ENCODE measurements at places on chromosomes 13 and 19. TPM values are rescaled to one million over a fixed set of nuclear protein-coding genes. Genes with fewer than 3 reads are reported as not detected.

Gene PRTN3
- total RNA-seq: 0.26 TPM

Gene IGFL3
- total RNA-seq: not detected

Gene PLK5
- total RNA-seq: 0.37 TPM

Gene MYH14
- 15.5 TPM for total RNA-seq

Gene GRIN3B
- not detected for total RNA-seq

Gene MIA
- 2.9 TPM for total RNA-seq

Gene SBK3
- total RNA-seq: not detected

Gene CLDND2
- not detected for total RNA-seq

Gene ZNF563
- 8.4 TPM for total RNA-seq

Gene KLHL1
- total RNA-seq: 0.26 TPM

Gene CFAP97D2
- not detected for total RNA-seq

Gene IZUMO4
- 1.5 TPM for total RNA-seq

Gene PDCD5
- total RNA-seq: 44.8 TPM

Gene CYP4F2
- not detected for total RNA-seq

Gene KIR3DL2
- not detected for total RNA-seq

Gene KCNK6
- total RNA-seq: 11.8 TPM

Gene LYPD5
- total RNA-seq: 0.58 TPM

Gene KCNC3
- total RNA-seq: 0.79 TPM

Gene NKPD1
- total RNA-seq: 0.58 TPM

Gene LILRB4
- total RNA-seq: 1.1 TPM

Gene ZNF256
- 12.0 TPM for total RNA-seq

Gene C19orf18
- 1.0 TPM for total RNA-seq

Gene DPP9
- total RNA-seq: 13.6 TPM

Gene RNASEH2A
- total RNA-seq: 9.5 TPM

Gene CERS1
- 7.2 TPM for total RNA-seq

Gene ELANE
- not detected for total RNA-seq

Gene ATXN8OS
- total RNA-seq: not detected

Gene NCR1
- 0.32 TPM for total RNA-seq

Gene B3GNT3
- total RNA-seq: 5.7 TPM

Gene UQCRFS1
- total RNA-seq: 21.7 TPM

Gene MBD3L2
- not detected for total RNA-seq

Gene EXOC3L2
- 3.4 TPM for total RNA-seq

Gene ZNF331
- 24.7 TPM for total RNA-seq

Gene PSG6
- total RNA-seq: not detected

Gene IRGC
- total RNA-seq: not detected

Gene SPC24
- total RNA-seq: 21.1 TPM

Gene BEST2
- total RNA-seq: not detected

Gene NPAS1
- total RNA-seq: 0.16 TPM

Gene OBI1
- total RNA-seq: 29.9 TPM

Gene ENOX1
- total RNA-seq: 17.6 TPM

Gene POLRMT
- total RNA-seq: 10.3 TPM

Gene SYT3
- total RNA-seq: 0.16 TPM

Gene PRR12
- 4.2 TPM for total RNA-seq

Gene XRCC1
- 8.7 TPM for total RNA-seq

Gene CALM3
- 121 TPM for total RNA-seq

Gene TPTE2
- 0.16 TPM for total RNA-seq

Gene YJEFN3
- total RNA-seq: 1.8 TPM

Gene ERICH4
- not detected for total RNA-seq

Gene NOTCH3
- 53.6 TPM for total RNA-seq

Gene KLF5
- total RNA-seq: 30.2 TPM
